ENCODE measurements at places on chromosomes 1 and 21.

DNA sequence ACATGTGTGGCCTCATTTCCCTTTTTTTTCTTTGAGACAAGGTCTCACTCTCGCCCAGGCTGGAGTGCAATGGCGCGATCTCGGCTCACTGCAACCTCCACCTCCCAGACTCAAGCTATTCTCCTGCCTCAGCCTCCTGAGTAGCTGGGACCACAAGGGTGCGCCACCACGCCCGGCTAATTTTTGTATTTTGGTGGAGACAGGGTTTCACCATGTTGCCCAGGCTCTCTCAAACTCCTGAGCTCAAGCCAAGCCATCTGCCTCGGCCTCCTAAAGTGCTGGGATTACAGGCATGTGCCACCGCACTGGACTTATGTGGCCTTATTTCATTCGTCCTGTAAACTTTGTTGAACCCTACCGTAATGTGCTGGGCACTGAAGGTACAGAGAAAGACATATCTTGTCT lies 569 bp upstream of the WARS2 start:
- no peak for DNase-seq
- peaks cover 14% of the 10 kb centered on the region for H3K4me1 ChIP-seq
- H3K4me3 ChIP-seq, result peak overlapping the region; percentile 81
- H3K36me3 ChIP-seq, result no peaks in the 10 kb centered on the region
- no peaks in the 10 kb centered on the region for H3K27me3 ChIP-seq
- peak overlapping the region; percentile 100 for H3K27ac ChIP-seq

DNA sequence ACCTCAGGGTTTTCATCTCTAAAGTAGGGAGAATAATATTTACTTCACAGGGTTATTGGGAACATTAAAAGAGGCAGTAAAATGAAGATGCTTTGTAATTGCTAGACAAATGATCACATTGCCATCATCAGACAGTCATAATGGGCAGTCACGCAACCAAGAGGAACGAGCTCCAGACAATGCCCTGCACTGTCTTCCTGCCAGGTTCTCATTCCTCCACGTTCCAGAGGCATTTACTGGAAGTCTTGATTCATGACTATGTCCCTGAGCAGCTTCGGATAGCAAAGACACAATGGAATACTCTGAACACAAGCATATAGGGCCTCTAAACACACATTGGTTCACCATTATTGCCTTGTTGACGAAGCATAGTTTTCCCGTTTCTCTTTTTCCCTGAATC lies 389.7 kb downstream of the NTNG1 start:
- H3K4me3 ChIP-seq, result no peak overlapping the region
- H3K36me3 ChIP-seq, result no peaks in the 10 kb centered on the region
- H3K27me3 ChIP-seq, result no peaks in the 10 kb centered on the region
- no peaks in the 10 kb centered on the region for H3K4me1 ChIP-seq
- H3K27ac ChIP-seq, result no peak overlapping the region

DNA sequence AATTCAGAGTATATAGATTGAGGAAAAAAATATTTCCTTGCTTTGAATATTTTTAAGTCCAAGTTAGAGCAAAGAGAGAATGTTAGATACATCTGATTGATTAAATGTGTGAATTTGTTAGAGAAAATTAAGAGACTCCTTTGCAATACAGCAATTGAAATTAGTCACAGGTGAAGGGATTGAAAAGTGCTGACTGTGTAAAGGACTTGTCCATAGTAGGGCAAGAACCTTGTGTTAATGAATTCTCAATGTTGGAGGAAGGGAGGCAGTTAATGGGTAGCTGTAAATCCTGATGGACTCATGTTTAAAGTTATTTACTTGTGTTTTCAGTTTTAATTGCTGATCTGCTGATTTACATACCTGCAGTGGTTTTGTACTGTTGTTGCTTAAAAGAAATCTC lies 38.6 kb downstream of the ALG6 start:
- no peak overlapping the region for H3K4me3 ChIP-seq
- no peaks in the 10 kb centered on the region for H3K36me3 ChIP-seq
- H3K27me3 ChIP-seq, result no peaks in the 10 kb centered on the region
- DNase-seq, result no peak

DNA sequence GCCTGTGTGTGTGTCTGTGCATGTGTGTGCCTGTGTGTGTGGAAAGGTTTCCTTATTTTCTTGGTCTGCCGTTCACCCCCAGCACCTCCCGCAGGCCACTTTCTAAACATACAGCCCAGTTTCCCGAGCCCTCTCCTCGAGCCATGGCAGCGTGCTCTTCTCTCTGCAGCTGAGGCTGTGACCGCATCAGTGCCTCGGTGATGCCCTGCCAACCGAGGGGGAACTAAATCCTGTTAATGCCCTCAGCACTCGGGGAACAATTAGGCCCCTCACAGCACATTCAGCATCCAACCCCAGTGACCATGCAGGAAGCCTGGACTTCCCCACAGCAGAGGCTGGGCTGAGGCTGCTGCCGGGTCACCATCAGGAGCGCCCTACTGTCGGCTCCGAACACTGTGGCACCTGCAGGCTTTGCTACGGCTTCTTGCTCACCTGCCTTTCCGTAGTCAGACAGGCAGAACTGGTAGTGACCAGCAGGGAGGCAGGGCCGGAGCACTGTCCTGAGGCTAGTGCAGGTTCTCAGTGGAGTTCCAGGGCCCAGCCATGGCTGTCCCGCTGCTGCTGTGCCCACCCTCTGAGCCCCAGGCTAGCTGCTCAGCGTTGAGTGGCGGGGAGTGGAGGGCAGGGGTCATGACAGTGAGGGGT lies 8.1 kb downstream of the GPR137B start:
- DNase-seq, result peak; percentile 37
- H3K4me1 ChIP-seq, result no peaks in the 10 kb centered on the region
- H3K36me3 ChIP-seq, result no peaks in the 10 kb centered on the region

DNA sequence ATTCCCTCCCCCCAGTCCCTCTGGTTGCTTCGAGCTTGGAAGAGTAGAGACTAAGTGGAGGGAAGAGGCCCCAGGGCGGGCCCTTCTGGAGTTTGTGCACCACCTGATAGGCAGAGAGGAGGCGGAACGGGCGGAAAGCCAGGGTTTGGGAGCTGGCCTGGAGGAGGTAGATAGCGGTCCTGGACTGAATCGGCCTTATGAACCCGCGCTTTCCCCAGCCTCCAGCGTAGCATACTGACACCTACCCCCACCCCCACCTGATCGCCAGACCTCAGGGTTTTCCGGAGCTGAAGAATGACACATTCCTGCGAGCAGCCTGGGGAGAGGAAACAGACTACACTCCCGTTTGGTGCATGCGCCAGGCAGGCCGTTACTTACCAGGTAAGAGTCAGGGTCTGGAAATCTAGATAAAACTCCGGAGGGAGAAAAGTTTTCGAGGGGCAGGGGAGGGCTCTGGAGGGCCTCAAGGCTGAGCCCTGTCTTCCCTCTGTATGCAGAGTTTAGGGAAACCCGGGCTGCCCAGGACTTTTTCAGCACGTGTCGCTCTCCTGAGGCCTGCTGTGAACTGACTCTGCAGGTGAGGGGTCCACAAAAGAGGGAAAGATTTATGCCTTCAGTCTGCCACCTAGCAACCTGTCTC lies 705 bp downstream of the UROD start:
- H3K27me3 ChIP-seq, result no peaks in the 10 kb centered on the region
- peak overlapping the region; percentile 81 for H3K4me3 ChIP-seq
- peaks cover 33% of the 10 kb centered on the region for H3K36me3 ChIP-seq
- H3K4me1 ChIP-seq, result peaks cover 33% of the 10 kb centered on the region
- peak overlapping the region; percentile 67 for H3K27ac ChIP-seq
- DNase-seq, result peak; percentile 82

DNA sequence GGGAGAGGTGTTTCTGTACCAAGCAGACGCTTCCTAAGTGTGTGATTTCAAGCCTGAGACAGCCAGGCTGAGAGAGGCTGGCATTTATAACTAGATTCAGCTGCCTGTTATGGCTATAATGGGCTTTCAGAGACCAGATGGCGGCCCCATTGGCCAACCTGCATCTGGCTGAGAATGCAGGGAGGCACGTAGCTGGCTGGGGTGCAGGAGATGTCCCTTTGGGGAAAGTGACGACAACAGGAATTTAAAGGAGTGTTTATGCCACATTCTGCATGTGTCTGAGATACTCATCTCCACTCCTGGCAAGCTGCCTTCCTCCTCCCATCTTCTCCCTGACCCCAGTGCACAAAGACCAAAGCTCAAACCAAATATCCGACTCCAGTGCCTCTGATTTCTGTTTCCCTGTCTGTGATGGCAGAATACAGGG lies 21.3 kb upstream of the CCDC190 start:
- peak; percentile 64 for DNase-seq
- H3K4me3 ChIP-seq, result no peak overlapping the region
- H3K4me1 ChIP-seq, result peaks cover 3% of the 10 kb centered on the region
- H3K27me3 ChIP-seq, result no peaks in the 10 kb centered on the region
- no peak overlapping the region for H3K27ac ChIP-seq

DNA sequence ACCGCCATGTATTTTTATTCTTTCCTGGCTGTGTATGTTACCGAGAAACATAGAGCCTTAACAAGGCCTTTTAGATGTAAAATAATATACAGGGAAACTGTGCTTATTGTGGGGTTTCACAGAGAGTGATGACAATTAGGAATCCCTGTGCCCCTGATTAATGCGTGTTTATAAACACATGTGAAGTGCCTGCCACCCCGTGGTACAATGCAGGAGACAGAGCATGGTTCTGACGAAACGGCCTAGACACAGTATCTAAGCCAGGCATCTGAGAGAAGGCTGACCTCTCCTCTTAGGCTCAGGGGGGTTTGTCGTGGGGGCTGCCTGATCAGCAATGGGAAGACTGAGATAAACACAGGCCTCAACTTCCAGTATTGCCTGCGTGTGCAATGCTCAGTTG lies 200.0 kb downstream of the AJAP1 start:
- H3K36me3 ChIP-seq, result no peaks in the 10 kb centered on the region
- H3K27ac ChIP-seq, result no peak overlapping the region
- no peaks in the 10 kb centered on the region for H3K4me1 ChIP-seq
- no peak overlapping the region for H3K4me3 ChIP-seq

DNA sequence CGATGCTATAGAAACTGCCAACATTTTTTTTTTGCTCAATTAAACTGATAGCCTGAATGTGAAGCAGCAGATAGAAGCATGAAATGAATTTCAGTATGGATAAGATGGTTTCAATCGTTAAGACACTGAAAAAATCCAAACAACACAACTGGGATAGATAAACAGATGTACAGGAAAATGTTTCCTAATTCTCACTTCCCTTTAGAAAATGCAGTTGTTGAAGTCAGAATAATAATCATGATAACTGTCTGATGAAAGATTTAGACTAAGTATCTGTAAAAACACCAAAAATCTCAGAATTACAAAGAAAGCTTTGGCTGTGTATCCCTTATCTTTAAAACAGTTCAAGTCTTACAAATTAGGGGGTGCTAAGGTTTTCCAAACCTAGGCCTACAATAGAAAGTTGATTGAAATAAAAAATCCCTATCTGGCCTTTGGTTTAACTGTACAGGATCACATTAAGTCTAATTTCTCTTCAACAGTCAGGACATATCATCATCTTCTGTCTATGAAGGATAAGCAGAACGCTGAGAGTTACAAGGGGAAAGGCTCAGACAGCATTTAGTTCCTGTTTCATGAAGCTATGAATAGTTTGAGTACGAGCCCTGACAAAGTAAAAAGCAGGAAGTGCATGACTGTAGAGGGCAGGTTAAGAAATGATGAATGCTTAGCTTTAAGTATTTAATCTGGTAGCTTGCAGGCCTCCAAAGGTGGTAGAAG lies 203.2 kb downstream of the APP start:
- H3K4me1 ChIP-seq, result peaks cover 8% of the 10 kb centered on the region
- no peak overlapping the region for H3K4me3 ChIP-seq
- H3K27me3 ChIP-seq, result no peaks in the 10 kb centered on the region
- DNase-seq, result no peak
- H3K27ac ChIP-seq, result no peak overlapping the region

GRCh38 chr1:88302843-88303486 lies 381.1 kb upstream of the PKN2 start:
- DNase-seq, result no peak
- no peak overlapping the region for H3K27ac ChIP-seq
- H3K4me3 ChIP-seq, result no peak overlapping the region
- H3K36me3 ChIP-seq, result no peaks in the 10 kb centered on the region
- H3K27me3 ChIP-seq, result no peaks in the 10 kb centered on the region

DNA sequence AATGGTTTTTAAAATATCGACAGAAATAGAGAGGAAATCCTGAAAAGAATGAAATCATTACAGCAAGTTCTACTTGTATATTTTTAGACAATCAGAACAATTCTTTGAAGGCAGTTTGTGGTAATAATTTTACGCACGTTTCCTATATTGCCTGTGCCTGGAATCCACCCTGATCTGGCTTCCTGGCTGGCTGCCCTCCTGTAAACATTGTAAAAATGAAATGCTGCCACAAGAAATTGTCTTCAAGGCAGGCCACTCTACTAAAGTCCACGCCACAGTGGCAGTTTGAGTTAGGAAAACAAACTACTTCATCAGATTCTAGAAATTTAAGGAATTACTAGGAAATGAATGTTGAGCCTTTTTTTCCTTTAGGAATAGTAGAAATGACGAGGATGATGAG lies 454.5 kb upstream of the NR5A2 start:
- no peaks in the 10 kb centered on the region for H3K4me1 ChIP-seq
- no peak for DNase-seq
- H3K27me3 ChIP-seq, result no peaks in the 10 kb centered on the region
- H3K27ac ChIP-seq, result no peak overlapping the region
- no peaks in the 10 kb centered on the region for H3K36me3 ChIP-seq

- peak; percentile 56 for DNase-seq
- no peaks in the 10 kb centered on the region for H3K4me1 ChIP-seq
- no peak overlapping the region for H3K4me3 ChIP-seq
- no peak overlapping the region for H3K27ac ChIP-seq
- no peaks in the 10 kb centered on the region for H3K27me3 ChIP-seq
Observed at GRCh38 chr21:29403301-29403700, 104.6 kb downstream of the BACH1 start.

GRCh38 chr1:158951956-158952355 lies 20.6 kb downstream of the PYHIN1 start:
- no peak for DNase-seq
- H3K36me3 ChIP-seq, result no peaks in the 10 kb centered on the region
- no peaks in the 10 kb centered on the region for H3K27me3 ChIP-seq
- no peak overlapping the region for H3K27ac ChIP-seq
- no peaks in the 10 kb centered on the region for H3K4me1 ChIP-seq

DNA sequence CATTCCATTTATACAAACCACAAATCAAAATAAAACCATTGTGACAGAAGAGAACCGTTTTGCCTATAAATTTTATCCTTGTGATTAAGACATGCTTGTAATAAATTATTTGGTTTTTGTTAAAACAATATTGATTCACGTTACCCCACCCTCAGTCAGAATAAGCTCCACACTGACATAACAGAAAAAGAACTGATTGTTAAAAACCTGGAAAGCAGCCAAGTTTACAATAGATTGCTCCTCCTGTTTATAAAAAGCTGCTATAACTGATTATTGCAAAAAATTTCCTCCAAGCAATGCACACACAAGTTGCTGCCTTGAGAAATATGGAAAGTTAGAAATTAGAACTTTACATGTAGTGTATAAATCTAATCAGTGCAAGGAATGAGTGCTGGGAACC lies 263.5 kb downstream of the SETD4 start:
- H3K27ac ChIP-seq, result no peak overlapping the region
- no peaks in the 10 kb centered on the region for H3K27me3 ChIP-seq
- no peaks in the 10 kb centered on the region for H3K36me3 ChIP-seq
- H3K4me3 ChIP-seq, result no peak overlapping the region
